ENCODE measurements at places on chromosomes 7 and 10.

- no peak for DNase-seq
These were observed 265.0 kb downstream of the ADARB2 start for GRCh38 chr10:1472178-1472958.

GRCh38 chr7:17546592-17546991, 248.1 kb downstream of the AHR start:
- DNase-seq = no peak

DNA sequence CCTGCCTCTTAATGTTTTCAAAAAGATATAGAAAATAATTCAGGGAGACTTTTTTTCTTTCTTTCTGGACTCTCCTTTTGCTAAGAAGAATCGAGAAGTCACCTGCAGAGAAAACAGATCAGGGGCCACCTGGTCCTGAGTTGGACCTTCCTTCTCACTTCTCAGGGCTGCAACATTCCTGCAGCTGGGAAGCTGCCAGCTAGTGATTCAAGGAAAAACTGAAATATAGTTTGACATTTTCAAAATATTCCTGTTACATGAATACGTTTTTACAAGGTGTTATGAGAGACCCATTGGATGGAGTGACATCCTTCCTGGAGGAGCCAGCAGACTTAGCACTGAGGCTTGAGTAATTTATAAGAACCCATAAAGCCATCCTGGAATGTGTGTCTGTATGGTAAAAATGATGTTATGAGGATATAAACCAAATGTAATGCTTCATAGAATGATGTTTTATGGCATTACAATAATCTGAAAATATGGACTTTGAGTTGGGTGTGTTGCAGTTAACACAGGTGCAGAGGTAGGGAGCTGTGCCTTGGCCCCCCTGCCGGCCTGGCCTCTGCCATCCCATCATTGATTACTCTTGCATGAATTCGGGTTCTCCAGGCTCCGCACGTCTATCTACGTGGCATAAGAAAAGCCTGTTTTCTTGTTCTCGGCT, 149.7 kb downstream of the PAXIP1 start:
- no peak for DNase-seq

- DNase-seq = no peak
These were observed 4.3 kb upstream of the UCN3 start for GRCh38 chr10:5360318-5360915.

DNA sequence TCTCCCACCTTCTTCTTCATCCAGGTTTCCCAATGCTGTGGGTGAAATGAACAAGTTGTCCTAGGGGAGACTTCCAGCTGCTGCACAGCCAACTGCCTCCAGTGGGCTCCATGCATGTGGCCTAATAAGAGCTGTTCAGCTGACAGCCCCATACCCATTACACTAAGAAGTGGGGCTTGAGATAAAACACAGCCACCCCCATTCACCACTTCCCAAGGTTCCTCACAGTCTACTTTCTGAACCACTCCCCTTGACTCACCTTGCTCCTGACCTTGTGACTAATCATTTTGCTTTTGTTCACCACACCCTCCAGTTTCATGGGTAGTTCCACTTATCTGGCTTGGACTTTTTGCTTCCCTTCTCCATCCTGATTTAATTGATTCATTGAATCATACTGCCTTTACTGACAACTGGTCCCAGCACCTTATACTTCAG, 119.3 kb downstream of the CABCOCO1 start:
- DNase-seq = no peak

DNA sequence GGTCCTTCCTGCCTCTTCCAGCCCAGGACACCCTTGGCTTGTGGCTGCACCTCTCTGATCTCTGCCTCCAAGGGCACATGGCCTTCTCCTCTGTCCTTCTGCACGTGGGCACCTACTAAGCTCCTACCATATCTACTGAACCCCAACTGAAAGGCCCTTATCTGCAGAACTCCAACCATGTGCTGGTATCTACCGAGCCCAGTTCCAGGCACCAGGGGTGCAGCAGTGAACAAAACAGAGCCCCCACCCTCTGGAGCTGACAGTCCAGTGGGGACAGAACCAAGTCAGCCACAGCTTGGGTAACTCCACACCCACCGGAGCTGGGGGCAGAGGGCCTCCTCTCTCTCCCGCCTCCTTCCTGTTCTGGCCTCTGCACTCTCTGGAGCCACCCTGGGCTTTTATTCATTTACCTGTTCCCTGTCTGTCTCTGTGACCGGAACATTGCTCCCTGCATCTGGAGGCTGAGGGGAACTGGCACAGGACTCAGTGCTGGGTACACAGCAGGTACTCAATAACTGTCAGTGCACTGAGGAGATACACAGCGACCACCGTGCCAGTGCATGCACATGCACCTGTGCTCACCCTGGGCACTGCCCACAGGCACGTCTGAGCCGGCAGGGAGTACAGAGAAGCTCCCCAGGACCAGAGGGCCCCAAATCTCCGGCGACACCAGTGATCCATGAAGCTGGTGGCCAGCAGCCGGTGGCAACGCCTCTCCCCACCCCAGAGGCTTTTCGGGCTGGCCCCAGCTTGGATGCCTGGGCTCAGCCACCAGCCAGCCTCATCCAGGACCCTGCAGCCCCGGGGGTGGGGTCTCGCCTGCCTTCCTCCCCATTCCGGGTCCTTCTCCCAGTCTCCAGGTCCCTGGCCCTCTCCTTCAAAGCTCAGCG, 2.0 kb downstream of the MICALL2 start:
- no peak for DNase-seq

- no peak for DNase-seq
These were observed 183.7 kb upstream of the KLF14 start for GRCh38 chr7:130917669-130918128.

DNA sequence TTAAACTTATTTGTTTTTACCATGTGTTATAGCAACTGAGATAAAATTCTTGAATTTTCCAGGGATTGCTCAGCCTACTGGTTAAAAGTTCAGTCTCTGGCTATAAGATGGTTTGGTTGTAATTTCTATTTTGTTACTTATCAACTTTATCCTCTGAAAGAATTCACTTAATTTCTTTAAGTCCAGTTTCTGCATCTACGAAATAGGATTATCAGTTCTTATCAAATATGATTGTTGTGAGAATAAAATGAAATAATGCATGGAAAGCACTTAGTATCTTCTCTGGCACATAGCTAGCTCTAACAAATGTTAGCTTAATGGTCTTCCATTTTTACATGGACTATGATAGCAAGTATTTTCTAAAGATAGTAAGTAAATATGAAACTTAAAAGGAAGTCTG, 53.3 kb downstream of the SEMA3D start:
- no peak for DNase-seq

DNA sequence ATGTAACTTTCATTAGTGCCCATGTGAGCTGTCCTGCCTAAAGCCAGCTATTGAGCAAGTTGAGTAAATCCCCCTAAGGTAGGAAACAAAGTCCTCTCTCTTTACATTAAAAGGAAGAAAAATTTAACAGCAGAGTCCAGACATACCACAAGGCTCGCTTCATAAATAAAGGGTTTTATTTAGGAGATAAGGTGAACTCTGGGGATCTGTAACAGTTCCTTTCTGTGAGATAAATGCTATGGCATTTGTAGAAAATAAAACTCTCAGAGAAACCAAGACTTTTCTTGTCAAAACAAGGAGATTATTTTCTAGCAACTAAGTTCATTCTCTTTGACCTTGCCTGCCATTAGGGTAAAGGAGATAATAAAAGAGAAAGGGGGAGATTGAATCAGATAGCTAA, 32.3 kb upstream of the LYZL1 start:
- no peak for DNase-seq

- DNase-seq = no peak
These were observed 66.6 kb downstream of the MAGI2 start for GRCh38 chr7:79386688-79387422.

DNA sequence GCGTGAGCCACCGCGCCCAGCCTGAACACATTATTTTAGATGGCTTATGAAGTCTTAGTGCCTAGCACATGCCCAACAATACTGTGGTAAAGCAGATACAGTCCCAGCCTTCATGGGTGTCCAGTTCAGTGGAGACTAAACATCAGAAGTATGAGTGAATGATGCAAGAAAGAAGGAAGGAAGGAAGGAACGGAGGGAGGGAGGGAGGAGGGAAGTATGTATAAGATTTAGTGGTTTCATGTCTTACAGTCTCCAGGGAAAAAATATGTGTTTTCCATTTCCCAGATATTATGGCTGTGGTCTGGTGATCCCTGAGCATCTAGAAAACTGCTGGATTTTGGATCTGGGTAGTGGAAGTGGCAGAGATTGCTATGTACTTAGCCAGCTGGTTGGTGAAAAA, 2.9 kb downstream of the AS3MT start:
- DNase-seq = no peak

DNA sequence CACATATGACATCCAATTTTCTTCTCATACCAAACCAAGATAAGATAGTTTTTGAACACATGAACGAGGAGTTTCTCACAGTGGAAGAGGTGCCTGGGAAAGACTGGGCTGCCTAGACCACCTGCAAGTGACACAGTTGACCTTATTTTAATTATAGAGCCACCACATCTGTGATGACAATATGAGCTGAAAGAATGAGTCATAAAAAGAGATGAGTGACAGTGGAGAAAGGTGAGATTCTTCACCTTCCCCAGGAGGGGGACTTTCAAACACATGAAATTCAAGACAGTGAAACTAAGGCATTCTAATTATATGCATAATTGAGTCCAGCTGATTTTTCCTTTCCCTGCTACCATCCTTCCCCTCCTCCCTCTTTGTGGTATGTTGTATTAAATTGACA, 475.5 kb downstream of the NXPH1 start:
- no peak for DNase-seq

DNA sequence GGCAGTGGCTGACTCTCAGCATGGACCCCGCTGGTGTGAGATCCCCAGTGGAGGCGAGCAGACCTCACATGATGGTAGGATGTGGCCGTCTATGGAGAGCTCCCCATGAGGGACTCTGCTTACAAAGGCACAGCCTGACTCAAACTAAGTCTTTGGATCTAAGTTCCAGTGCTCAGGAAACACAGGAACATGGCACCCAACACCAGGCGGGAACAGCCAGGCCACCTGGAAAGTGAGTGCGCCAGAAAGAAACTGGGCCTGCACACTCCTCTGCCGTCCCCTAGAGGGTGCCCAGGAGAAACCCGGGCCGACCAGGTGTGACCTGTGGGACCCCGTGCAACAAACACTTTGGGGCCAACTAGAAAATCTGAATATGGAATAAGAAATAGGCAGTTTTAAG, 10.0 kb downstream of the PITRM1 start:
- no peak for DNase-seq

GRCh38 chr10:61140765-61141392, 196.9 kb upstream of the RHOBTB1 start:
- DNase-seq = peak; percentile 14
